ENCODE measurements at places on chromosomes 3 and 15.

- no peaks in the 10 kb centered on the region for H3K36me3 ChIP-seq
- no peak overlapping the region for H3K4me3 ChIP-seq
- H3K27me3 ChIP-seq, result peaks cover 9% of the 10 kb centered on the region
- no peaks in the 10 kb centered on the region for H3K4me1 ChIP-seq
- no peak overlapping the region for H3K27ac ChIP-seq
- no peak for DNase-seq
These were observed 161.1 kb upstream of the TOPAZ1 start for GRCh38 chr3:44080474-44081072.

- no peak for DNase-seq
- H3K4me1 ChIP-seq, result no peaks in the 10 kb centered on the region
- H3K36me3 ChIP-seq, result no peaks in the 10 kb centered on the region
- no peaks in the 10 kb centered on the region for H3K27me3 ChIP-seq
- H3K4me3 ChIP-seq, result no peak overlapping the region
- H3K27ac ChIP-seq, result no peak overlapping the region
These were observed 138.6 kb downstream of the IMPG2 start for GRCh38 chr3:101181801-101182200.

DNA sequence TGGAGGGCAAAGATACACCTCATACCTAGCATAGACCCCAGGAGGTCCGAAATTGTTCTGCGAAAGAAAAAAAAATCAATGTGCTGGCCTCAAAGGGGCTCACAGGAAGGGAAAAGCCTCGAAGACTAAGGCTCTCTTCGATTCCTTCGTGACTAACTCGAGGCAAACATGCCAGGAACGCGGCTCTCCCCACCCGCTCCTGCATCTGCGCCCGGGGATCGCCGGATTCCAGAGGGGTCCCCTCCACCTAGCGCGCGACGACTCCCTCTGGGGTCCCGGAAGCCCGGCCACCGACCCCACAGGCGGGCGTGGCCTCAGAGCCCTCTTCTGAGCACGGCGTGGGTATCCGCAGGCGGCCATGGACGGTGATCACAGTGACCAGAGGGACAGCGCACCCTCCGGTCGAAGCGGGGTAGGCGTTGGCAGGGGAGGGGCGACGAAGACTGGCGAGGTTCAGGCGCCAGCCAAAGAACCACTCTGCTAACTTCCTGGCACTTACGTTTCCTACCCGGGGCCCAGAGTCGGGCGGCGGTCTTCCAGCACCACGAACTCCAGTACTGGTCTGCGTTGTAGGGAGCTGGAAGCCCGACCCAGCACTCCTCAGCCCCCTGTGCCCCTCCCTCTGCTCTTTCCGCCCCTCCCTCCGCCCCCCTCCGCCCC, 515 bp upstream of the EIF3J start:
- H3K4me1 ChIP-seq, result peaks cover 49% of the 10 kb centered on the region
- H3K4me3 ChIP-seq, result peak overlapping the region; percentile 84

- no peaks in the 10 kb centered on the region for H3K4me1 ChIP-seq
- no peaks in the 10 kb centered on the region for H3K27me3 ChIP-seq
- no peak overlapping the region for H3K27ac ChIP-seq
- DNase-seq, result no peak
- H3K36me3 ChIP-seq, result no peaks in the 10 kb centered on the region
These were observed 50.6 kb downstream of the SERP1 start for GRCh38 chr3:150495563-150496168.
